MG63 (cell line): ENCODE measurements at places on chromosomes 5 and 9. TPM values are rescaled to one million over a fixed set of nuclear protein-coding genes. Genes with fewer than 3 reads are reported as not detected.

GRCh38 chr5:101338226-101338625 lies 435.1 kb upstream of the ST8SIA4 start:
- DNase-seq = no peak

DNA sequence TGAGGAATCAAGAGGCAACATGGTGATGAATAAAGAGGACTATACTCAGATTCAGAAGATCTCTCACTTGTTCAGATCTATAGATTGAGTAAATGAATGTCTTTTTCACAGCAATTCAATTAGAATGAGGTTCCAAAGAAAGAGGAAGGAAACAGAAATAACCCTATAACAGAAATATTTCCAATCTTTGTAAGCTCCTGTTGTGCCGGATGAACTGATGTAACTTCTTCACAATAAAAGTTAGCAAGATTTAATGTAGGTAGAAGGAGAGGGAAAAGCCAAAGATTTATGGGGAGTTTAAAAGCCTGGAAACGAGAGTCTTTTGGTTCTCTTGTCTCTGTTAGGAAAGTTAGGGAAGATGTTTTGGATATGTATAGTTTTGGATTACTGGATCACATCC lies 92.1 kb downstream of the PBX3 start:
- no peak for DNase-seq

GRCh38 chr5:154309371-154309745 lies 118.8 kb downstream of the GALNT10 start:
- DNase-seq = peak; percentile 71

DNA sequence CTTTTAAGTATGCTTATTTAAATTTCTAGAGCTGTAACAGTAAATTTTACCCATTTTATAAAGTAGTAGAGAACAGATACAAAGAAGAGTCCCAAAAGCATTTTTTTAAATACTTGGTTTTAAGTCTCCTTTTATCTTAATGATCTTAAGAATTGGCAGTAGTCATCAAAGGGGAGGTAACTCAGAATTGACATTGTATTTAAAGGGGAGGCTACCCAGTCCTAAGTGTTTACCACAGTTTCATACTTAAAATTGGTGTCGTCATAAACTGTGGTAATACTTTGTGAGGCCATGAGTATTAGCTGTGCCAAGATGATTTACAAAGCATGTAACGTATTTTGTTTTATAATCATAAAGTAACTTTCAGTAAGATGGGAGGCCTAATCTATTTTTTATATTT lies 14.8 kb downstream of the SLC25A46 start:
- no peak for DNase-seq

GRCh38 chr9:1207686-1208085 lies 157.5 kb downstream of the DMRT2 start:
- DNase-seq = peak; percentile 77

DNA sequence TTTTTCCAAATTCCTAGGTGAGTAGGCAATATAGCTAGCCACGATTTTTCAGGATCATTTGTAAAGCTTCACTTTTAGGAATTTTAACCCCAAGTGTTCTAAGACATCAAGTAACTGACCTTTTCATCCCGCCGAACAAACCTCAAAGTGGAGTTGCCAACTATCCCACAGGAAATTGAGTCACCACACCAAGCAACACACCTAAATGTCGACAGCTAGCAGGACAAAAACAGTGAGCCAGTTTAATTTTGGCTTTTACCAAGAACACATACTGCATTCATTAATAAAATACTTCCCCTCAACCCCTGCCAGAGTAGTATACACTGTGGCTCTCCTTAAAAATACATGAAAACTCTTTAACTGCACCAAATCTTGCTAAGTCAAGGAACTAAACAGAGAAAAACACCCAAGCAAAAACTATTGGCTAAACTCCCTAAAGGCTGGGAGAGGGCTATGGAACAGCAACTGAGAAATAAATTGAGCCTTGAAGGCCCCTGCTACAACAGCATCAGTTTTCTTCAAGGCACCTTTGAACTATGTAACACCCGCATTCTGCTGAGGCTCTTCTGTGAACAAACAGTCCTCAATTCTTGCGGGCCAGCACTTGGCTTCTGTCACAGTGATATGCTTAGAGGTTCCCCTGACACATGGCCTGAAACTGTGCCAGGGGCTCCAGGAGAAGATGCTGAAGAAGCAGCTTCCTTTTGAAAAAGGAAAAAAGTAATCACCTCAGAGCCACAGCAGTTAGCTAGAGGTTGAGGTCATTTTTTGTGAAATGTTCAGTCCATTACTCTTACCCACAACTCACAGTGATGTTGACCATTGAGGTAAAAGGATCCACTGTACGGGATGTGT lies 459.6 kb downstream of the RAB3C start:
- DNase-seq = peak; percentile 16

- DNase-seq = peak; percentile 23
Measured at GRCh38 chr5:27315363-27316270, 277.2 kb upstream of the CDH9 start.

GRCh38 chr5:128559300-128560297 lies 21.6 kb upstream of the FBN2 start:
- no peak for DNase-seq

DNA sequence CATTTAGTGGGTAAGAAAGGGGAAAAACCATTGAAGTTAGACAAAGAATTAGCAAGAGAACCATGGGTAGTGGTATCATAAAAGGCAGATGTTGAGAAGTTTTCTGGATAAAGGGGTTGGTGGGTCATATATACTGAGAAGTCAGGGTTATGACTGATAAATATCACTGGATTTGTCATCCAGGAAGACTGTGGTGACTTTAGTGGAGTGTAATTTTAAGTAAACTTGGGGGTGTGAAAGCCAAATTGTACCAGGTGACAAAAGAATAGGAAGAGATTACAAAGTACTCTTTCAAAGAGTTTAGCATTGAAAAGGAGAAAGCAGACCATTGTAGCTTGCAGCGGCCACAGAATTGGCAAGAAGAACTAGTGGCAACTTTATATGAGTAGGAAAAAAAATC lies 315.2 kb upstream of the DMAC1 start:
- no peak for DNase-seq

GRCh38 chr9:73173557-73174329 lies 22.1 kb downstream of the ANXA1 start:
- no peak for DNase-seq

DNA sequence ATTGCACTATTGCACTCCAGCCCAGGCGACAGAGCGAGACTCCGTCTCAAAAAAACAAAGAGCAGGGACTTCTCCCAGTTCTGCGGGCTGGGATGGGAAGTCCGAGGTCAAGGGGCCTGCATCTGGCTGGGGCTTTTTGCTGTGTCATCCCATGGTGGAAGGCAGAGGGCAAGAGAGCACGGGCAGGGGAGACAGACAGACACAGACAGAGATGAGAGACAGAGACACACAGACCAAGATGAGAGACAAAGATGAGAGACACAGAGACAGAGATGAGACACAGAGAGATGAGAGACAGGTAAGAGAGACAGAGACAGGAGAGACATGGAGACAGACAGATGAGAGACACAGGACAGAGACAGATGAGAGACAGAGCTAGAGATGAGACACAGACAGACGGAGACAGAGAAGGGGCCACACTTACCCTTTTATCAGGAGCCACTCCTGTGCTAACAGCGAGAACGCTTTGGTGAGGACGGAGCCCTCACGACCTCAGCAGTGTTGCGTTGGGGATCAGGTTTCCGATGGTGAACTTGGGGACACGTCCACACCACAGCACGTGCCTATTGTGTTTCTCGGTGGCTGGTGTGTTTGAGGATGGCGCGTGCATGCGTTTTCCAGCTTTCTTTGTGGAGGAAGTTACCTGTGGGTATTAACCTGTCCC lies 8.9 kb upstream of the TOR4A start:
- DNase-seq = no peak

DNA sequence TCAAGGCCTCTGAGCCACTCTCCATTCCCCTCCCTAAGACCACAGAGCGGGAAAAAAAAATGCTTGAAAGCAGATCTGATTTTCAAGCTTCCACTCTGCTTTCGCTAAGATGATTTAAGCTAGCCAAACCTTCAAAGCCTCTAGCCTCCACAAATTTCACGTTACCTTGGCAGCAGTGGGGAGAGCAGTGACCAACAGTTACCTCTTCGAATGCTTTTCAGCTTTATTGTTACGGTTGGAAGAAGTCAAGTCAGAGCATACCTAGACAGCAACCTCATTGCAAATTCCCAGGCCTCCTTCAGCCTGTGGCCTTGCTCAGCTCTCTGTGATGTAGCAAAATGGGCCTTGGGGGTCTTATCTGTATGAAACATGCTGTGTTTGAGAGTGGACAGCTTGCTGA lies 89.6 kb downstream of the FRMD3 start:
- no peak for DNase-seq

DNA sequence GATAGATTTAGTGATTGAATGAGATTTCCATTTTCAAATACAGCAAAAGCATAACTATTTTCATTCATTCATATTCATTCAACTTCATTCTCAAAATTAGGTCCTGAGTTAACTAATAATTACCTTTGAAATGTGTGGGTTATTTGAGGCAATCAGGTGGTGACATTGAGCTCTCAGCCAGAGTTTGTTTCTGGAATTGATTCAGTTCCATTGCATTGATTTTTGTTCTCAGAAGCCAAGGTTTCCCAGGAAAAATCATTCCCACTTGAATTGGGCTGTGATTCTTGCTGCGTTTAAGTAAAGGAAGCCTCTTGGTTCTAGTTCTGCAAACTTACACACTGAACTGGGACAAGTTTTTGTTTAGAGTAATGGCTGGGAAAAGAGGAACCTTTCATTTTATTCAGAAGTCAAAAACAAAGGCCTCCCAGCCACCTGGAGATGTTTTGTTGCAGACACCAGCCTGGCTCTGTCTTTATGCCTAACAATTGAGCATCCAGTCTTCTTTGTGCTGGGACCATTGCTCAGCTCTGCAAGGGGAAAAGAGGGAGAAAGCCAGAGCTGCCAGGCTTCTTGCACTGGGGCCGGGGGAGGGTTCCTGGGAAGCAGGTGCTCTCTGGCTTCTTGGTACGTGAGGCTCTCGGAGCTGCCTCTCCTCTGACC lies 198.6 kb downstream of the TRIO start:
- DNase-seq = no peak

DNA sequence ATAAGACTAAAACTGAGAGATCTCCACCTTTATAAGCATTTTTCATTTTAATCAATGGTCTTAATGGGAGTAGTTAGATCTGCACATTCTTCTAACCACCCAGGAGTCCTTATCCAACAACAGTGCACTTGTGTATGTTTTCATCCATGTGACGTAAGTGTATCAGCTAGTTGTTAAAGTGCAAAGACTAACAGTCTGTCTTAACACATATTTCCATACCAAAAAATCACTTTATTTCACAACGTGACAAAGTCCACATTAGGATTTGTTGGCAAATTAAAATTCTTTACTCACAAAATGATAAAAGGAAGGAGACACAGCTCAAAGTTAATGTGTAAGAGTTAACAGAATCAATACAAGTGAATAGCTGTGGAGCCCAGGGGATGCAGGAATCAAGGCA lies 1.9 kb upstream of the SMC2 start:
- DNase-seq = no peak

DNA sequence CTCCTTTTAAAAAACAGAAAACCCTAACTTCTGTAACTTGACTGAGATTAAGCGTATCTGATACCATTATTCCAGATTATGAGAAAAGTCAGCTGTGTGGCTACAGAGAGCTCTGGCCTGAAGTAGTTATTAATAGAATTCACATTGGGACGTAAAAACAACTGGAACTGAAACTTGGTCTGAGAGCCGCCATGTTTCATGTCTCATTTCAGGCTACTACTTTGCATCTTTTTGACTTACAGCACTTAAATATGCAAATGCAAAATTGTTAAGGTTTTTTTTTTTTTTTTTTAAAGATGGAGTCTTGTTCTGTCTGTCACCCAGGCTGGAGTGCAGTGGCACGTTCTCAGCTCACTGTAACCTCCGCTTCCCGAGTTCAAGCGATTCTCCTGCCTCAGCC lies 25.2 kb downstream of the MAP3K1 start:
- DNase-seq = no peak

GRCh38 chr5:58970766-58971165 lies 387.9 kb downstream of the RAB3C start:
- DNase-seq = no peak

DNA sequence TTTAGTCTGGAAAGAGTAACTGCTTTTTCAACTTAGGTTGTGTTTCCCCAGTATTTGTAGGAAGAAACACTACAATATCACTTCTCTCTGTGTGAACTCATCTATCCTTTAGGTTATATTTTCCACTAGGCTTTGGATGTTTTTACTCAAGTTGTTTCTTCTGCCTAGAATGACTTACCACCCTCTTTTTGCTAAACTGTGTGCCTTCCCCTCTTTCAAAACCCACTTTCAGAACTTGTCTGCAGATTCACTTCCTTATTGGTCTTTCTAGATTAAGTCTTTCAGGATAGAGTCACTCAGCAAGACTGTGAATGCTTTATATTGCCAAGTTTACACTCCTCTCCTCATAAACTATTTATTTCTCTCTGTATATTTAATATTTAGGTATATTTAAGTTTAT lies 14.2 kb upstream of the CAST start:
- DNase-seq = no peak

GRCh38 chr9:5509573-5509972 lies 758 bp upstream of the PDCD1LG2 start:
- peak; percentile 35 for DNase-seq

- DNase-seq = peak; percentile 45
Measured at GRCh38 chr5:149325166-149325735, 20.0 kb upstream of the GRPEL2 start.

DNA sequence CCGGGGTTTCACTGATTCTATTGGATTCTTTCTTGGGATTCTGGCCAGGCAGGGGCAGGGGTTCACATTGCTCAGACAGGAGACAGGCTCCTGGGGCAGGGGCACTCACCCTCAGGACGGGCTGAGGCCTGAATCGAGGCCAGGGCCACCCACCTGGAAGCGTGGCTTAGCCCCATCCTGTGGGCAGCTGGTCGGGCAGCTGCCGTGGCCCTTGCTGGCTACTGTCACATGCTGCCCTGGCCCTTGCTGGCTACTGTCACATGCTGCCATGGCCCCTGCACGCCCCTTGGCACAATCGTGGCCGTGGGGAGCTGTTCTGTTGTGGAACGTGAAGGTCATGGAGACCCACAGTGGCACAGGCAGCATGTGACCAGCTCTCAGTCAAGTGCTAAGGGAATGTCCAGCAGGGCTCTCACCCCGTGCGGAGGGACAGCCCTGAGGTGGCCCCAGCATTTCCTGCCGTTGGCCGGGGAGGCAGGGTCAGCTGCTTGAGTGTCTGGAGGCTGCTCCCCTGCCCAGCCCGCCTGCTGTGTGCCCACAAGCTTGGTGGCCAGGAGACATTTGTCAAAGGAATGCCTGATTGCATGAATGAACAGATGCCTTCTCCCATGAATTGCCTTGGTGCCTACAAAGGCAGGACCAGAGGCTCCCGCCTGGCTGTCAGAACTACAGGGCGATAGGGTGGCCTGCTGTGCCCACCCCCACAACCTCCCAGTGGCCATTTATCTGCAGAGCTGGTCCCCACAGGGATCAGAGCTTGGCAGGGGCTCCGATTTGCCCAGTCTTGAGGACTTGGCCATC lies 16.9 kb upstream of the TMEM250 start:
- no peak for DNase-seq

The GPR150 gene
- total RNA-seq = not detected in 2 replicates

The SLC22A4 gene
- 0.03 and 0.35 TPM in 2 replicates for total RNA-seq

The DNM1 gene
- total RNA-seq = 0.20 and 0.30 TPM in 2 replicates

The UBE2B gene
- 85.8 and 235 TPM in 2 replicates for total RNA-seq

The APBA1 gene
- under 0.01 TPM in 1 of 2 replicates, not detected in the other for total RNA-seq

The CDX1 gene
- 0.07 TPM in 1 of 2 replicates, not detected in the other for total RNA-seq

The ARHGEF37 gene
- 0.17 and 1.1 TPM in 2 replicates for total RNA-seq

The VCAN gene
- total RNA-seq = 26.6 and 36.9 TPM in 2 replicates

The TLR4 gene
- total RNA-seq = 3.5 and 3.9 TPM in 2 replicates

The QRFP gene
- total RNA-seq = not detected in 2 replicates

The OGN gene
- total RNA-seq = 0.33 TPM in 1 of 2 replicates, not detected in the other

The STC2 gene
- 65.2 and 103 TPM in 2 replicates for total RNA-seq

The SPINK1 gene
- not detected in 2 replicates for total RNA-seq

The IL33 gene
- total RNA-seq = 0.25 and 0.69 TPM in 2 replicates

The HACD4 gene
- 3.8 and 6.7 TPM in 2 replicates for total RNA-seq

The SNX18 gene
- 40.1 and 41.3 TPM in 2 replicates for total RNA-seq
